ENCODE measurements at places on chromosomes 11 and 22. TPM values are rescaled to one million over a fixed set of nuclear protein-coding genes. Genes with fewer than 3 reads are reported as not detected.

DNA sequence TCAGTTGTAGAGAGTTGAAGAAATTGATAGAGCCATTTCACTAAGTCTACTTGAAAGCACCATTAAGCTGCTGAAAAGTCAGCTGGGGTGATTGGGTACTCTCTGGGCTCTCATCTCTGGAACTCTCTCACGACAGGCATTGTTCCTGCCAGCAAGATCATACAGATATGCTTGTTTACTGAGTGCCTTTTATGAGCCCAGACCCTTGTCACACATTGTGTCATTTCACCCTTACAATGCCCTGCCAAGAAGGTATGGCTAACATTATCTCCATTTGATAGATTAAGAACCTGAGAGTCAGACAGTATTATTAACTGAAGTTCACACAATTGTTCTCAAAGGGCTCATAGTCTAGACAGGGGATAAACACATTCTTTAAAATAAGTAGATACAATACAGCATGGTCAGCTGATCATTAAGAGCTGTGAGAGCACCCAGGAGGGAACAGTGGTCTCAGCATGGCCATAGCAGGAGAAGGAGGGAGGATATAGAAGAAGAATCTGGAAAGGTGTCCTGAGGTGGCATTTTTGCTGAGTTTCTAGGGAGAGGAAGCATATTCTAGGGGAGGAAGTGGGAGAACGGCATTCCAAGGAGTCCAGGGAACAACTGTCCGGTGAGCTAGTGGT is 580.5 kb downstream of the INSC start:
- no peak for DNase-seq

The TMPRSS13 gene
- not detected for total RNA-seq

- no peak for DNase-seq
Observed at GRCh38 chr11:86559311-86559945, 113.0 kb downstream of the ME3 start.

DNA sequence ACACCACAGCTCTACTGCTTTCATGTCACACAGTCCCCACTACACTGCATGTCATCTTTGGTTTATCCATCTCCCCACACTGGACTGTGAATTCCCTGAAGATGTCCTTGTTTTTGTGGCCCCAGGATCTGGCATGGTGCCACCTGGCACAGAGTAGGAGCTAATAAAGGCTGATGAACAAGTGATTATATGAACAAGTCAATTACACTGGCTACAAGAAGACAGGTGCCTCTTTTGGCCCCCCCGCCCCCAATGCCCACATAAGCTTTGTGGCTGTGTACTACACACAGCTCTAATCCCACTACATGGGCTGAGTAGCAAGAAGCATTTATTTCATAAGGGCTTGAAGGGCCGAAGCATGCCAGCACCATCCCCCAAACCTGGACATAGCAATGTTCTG is 24.7 kb downstream of the PLEKHA7 start:
- no peak for DNase-seq

The OR10G7 gene
- not detected for total RNA-seq

Measured in osteocyte (in vitro differentiated cells).